ENCODE measurements at places on chromosomes 2 and 18.

- no peak for DNase-seq
Observed at GRCh38 chr2:229160984-229161383, 110.1 kb downstream of the PID1 start.

GRCh38 chr2:36677386-36677785 lies 19.1 kb upstream of the VIT start:
- DNase-seq = no peak

GRCh38 chr2:219661197-219661954 lies 33.9 kb downstream of the SLC4A3 start:
- DNase-seq = no peak

DNA sequence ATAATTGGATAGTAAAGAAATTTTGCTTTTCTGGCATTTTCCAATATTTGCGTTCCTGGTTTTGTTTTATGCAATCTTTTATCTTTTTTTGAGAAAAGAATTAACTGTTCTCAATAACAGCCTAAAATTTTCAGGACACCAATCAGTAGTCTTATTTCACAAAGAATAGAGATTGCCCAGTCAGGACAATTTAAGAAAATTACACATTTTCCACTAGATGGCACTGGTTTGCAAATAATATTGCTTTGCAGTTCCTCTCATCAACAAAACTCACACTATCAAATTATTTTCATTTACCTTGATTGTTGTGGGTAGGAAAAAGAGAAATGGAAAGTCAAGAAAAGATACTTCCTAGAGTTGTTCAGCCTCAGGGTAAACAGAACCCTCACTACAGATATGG lies 2.4 kb upstream of the RBM45 start:
- no peak for DNase-seq

GRCh38 chr2:64426183-64426952 lies 27.6 kb upstream of the LGALSL start:
- DNase-seq = no peak

DNA sequence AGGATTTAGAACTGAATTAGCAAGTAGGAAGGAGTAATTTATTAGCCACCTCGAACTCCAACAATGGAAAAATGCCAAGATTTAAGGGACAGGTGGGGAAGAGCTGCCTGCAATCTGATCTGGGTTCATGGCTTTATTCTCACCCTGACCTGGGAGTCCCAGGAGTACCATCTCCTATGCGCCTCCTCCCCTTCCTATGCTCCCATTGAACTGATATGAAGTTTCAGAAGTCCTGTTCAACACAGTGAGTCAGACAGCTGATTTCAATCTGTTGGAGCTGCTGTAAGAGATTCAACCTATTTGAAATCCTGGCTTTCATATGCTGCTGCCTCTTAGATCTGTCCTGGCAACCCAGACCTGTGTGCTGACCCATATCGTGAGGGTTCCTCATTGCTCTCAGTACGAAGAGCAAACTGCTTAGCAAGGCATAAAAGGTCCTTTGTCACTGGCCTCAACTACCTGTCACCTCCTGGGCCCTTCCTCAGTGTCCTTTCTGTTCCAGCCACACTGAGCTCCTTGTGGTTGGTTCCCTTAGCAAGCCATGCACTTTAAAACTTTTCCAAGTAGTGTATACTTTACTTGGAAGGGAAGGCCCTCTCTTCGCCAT lies 15.9 kb upstream of the CD28 start:
- no peak for DNase-seq

- no peak for DNase-seq
Observed at GRCh38 chr2:133405252-133405651, 163.0 kb downstream of the NCKAP5 start.

Data from stimulated activated CD8-positive, alpha-beta memory T cell treated with anti-CD3 and anti-CD28 coated beads, Interleukin-15, amount 100 ng/mL, for 48 hours (primary cell).